ENCODE measurements at places on chromosomes 7 and 10. TPM values are rescaled to one million over a fixed set of nuclear protein-coding genes. Genes with fewer than 3 reads are reported as not detected.

NYAP1 gene
- total RNA-seq: 0.13 TPM

HTRA1 gene
- total RNA-seq: 235 TPM

CLCN1 gene
- total RNA-seq: not detected

PHYHIPL gene
- under 0.01 TPM for total RNA-seq

WNT8B gene
- not detected for total RNA-seq

NUDT13 gene
- 1.3 TPM for total RNA-seq

XRCC2 gene
- 1.6 TPM for total RNA-seq

Measured in aortic smooth muscle cell (primary cell).